ENCODE measurements at places on chromosomes 4 and X.
A peak's percentile ranks its signal among the peaks of the same experiment; 100 is the strongest.

- no peak for DNase-seq
Measured at GRCh38 chr4:82562564-82562854, 721 bp upstream of the TMEM150C start.

DNA sequence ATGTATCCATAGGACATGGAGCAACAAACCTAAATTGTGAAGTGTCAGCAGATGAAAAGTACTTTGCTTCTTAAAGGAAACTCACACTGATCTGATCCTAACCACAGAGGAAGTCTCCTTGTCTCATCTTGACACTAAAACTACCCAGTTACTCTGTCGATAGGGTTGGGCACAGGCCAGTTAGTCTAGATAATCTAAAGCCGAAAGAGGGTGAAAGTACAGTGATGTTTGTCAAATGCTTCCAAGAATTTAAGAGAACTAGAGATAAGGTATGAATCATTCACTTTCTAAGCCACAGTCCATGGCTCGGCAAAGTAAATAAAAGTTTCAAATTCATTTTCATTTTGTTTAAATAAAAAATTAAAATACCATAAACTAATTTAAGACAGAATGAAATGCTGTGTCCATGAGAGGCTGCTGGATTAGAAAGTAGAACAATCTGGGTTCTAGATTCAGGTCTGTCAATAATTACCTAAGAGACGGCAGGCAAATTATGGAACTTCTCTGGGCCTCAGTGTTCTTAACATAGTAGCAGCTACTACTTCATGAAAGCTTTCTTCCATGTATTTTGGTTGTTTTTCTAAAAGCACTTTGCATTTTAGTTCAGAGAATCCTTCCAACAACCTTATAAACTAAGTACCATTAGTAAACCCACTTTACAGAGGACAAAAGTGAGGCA is 176.7 kb downstream of the LDB2 start:
- DNase-seq, result peak; percentile 50

DNA sequence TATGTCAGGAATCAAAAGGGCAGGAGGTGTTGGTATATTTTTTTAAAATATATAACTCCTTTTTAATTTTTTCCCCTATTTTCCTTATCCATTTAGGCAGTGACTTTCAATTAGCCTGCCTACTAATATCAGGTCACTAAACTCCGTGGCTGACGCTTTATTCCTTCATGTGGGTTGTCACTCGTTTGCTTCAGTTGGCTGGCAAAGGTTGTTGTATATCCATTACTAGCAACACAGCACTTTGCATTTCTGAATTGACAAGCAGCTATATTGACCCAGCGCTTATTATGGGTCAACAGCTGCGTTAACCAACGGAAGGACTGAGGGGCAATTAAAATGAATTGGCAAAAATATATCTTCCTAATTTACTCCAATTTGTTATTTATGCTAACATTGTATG is 87.7 kb downstream of the ARX start:
- no peak for DNase-seq

GRCh38 chrX:40143987-40144386 is 46.2 kb upstream of the BCOR start:
- DNase-seq, result no peak

DNA sequence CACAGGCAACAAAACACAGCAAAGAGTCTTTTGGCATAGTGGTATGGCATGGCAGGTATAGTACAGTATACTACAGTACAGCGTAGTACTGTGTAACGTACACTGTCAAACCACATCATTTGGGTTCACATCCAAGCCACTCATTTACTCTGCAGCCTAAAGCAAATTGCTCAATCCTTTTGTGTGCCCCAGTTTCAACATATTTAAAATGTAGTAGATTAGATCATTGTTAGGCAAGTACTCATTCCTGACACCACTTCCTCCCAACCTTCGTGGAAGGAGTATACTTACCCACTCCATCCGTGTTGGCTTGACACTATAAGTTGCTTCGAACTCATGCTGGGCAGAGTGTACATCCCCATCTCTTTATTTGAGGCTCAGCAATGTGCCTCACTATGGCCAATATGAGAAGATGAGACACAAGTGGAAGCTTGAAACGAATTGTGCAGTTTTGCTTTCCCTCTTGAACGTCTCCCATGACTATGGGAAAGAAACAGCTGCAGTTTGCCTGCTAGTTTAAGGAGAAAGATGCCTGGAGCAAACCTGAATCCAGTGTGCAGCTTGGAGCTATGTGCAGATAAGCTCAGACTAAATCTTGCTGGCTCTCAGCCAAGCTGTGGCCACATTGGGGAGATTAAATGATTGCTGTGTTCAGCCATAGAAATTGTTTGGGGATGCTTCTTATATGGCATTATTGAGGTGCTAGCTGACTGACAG is 85.7 kb upstream of the TBL1X start:
- no peak for DNase-seq

DNA sequence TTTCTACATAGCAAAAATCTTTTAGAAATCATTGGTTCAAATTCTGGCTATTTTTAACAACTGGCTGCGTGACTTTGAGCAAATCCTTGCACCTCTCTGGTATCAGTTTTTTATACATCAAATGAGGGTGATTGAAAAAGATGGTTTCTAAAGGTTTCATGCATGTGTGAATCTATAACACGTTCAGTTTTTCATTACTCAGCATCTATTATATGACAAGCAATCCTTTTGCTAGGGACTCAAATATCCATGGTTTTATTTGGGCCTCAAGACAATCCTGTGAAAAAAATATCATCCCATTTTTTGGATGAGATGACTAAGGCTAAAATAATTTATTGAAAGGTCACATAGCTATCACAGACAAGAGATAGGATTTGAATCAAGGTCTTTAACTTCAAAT is 884 bp downstream of the HEPH start:
- DNase-seq, result no peak

- DNase-seq, result no peak
Measured at GRCh38 chrX:108126661-108127060, 35.1 kb downstream of the ATG4A start.

DNA sequence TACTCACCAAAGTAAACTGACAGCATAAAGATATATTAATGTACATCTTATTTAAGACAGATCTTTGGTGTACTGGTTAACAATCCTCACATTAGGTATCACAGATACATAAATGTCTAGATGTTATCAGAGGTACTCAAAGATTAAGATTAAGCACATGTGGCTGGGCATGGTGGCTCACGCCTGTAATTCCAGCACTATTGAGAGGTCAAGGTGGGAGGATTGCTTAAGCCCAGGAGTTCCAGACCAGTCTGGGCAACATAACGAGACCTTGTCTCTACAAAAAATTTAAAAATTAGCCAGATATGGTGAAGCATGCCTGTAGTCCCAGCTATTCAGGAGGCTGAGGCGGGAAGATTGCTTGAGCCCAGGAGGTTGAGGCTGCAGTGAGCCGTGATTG is 145.7 kb upstream of the SH3RF1 start:
- no peak for DNase-seq

GRCh38 chrX:109855501-109855900 is 122.4 kb upstream of the ACSL4 start:
- no peak for DNase-seq

DNA sequence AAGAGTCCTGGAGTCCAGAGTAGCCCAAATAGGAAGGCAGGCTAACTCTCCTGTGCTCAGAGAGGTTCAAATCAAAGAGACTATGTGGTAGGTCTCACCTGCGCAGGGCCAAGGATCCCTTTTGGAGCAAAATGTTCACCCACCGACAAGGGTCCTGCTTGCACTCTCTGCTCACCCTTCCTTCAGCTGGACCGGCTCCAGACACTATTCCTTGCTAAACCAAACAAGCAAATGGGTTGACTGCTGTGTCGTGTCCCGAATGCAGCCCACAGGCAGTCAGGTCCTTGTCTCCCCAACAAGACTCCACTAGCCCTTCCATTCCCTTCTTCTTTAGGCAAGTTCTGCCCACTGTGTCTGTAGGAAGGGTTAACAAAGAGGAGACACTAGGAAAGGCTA is 760 bp downstream of the TRMT2B start:
- DNase-seq, result no peak

GRCh38 chr4:181121733-181122132 is 1121.5 kb upstream of the TENM3 start:
- no peak for DNase-seq

Data from astrocyte of the hippocampus (primary cell).